ENCODE measurements at places on chromosomes 2 and 18.

DNA sequence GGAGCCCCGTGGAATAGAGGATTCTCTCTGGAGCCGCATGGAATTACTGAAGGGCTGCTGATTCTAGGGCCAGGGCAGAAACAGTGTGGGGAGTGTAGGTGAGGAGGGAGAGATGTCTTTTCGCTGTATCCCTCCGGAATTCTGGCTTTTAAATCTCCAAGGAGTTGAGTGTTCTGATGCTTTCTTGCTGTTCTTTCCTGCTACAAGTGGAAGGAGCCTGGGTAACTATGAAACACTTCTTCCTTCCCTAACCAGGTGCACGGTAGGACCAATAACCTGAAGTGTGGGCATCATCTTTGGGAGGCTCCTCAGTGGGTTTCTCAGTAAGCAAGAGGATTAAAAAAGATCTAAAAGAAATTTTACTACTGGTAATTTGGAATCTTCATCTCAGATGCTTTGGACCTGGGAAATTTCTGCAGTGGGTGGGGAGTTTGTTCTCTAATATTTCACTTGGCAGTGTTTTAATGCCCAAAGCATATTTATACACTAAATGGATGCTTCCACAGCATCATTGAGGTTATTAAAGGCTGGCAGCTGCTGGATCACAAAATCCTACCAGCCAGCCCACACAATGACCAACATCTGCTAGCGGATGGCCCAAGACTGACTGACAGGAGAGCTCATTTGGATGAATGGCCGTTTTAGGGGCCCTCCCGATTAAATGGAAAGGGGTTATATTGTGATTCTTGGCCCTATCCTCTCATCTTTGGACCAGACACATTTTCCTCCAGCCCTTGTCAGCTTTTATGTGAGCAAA lies 2.1 kb downstream of the EML6 start:
- no peak for DNase-seq

GRCh38 chr2:43710866-43711265 lies 34.6 kb upstream of the C1GALT1C1L start:
- no peak for DNase-seq

DNA sequence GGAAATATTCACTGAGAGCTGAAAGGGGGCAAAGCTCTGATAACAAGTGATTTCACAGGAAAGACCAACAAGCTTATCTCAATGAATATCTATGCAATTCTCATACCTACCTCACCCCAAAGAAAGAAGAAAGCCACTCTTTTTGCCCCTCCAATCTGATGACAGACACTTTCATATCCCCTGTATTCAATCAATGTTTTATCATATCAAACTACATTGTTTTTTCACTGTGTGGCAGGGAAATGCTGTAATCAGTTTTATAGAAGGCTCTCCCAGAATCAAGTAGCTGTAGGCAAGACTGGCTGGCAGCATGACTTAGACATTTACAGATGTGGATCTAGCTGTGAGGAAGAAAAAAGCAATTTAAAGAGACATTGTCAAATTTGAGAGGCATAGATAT lies 81.3 kb upstream of the PIK3C3 start:
- DNase-seq: no peak

DNA sequence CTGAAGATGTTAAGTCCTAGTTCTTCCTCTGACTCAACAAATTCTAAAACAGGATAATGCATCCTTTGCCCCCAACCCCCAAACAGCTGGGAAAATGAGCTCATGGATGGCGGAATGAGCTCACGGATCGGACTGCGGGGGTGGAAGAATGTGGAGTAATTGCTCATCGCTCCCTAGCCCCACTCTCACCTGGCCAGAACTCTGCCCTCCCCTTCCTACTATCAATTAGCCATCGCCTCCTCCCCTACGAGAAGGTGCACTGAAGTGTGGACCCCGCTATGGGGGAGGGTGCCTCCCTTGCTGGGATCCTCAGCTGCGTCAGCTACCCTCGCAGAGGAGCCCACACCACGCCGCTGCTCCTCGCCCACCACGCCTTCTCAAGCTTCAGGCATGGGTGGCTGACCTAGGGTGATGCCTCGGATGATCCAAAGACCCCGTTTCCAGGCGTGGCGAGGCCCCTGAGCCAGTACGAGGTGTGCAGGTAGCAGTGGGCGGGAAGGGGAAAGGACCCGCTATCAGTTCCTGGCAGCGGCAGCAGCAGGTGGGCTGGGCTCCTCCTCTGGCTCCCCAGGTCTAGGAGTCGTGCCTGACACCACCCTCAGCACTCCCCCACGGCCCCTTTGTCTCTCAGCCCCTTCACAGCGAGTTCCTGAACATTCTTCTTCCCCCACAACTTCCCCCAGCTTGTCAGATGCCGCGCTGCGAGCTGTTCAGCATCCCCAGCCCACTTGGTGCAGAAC lies 82.1 kb upstream of the POMC start:
- no peak for DNase-seq

Measured in stimulated activated CD8-positive, alpha-beta memory T cell treated with anti-CD3 and anti-CD28 coated beads, Interleukin-7, amount 100 ng/mL, for 1 hour (primary cell).